Stimulated activated CD4-positive, alpha-beta T cell treated with anti-CD3 and anti-CD28 coated beads, Interleukin-12 subunit alpha, Interleukin-12 subunit beta, amount 100 ng/mL, for 48 hours (primary cell): ENCODE measurements at places on chromosomes 12 and 14.

DNA sequence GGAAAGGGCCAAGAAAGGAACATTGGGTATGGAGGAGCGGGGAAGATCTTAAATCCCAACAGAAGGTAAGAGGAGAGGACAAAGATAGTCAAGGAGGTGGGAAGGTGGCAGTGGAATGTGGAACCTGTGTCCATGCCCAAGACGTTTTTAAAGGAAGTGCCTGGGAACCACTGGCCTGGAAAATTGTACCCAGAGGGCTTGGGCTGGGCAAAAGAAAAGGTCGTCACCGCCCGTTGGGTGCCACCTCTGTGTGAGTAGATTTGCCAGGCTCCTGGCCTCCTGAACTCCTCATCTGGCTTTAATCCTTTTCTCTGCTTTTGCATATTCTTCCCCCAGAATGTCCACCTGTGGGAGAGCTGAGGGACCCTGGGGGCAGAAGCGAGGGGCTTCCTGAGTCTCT is 32.6 kb downstream of the JDP2 start:
- DNase-seq = no peak

- DNase-seq = peak; percentile 15
These were observed 49.4 kb downstream of the VWF start for GRCh38 chr12:6074979-6075585.

- no peak for DNase-seq
These were observed 265.3 kb downstream of the SOX5 start for GRCh38 chr12:23684121-23684520.

DNA sequence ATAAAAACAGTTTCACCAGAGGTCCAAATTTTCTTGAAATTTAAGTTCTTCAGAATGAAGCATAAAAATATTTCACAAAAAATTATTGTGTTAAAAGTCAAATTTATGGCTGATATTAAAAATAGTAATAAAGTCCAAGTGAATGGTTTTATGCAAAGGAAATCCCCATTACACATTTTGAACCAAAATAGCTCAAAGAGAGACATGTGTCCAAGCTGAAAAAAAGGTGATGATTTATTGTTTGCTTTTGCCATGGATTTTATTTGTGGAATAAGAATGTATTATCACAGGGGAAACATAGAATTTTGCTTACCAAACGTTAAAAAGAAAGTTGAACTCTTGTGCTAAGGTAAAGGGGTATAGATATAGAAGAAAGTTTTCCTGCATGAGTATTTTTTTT is 4.6 kb downstream of the FOXG1 start:
- no peak for DNase-seq

GRCh38 chr12:28709986-28710685 is 438.9 kb upstream of the FAR2 start:
- DNase-seq = no peak

- DNase-seq = no peak
These were observed 411.2 kb downstream of the NPAS3 start for GRCh38 chr14:33349871-33350270.

GRCh38 chr12:42338280-42338679 is 12.3 kb downstream of the PPHLN1 start:
- no peak for DNase-seq

- DNase-seq = no peak
These were observed 8.0 kb upstream of the ACTN1 start for GRCh38 chr14:68986926-68987652.

DNA sequence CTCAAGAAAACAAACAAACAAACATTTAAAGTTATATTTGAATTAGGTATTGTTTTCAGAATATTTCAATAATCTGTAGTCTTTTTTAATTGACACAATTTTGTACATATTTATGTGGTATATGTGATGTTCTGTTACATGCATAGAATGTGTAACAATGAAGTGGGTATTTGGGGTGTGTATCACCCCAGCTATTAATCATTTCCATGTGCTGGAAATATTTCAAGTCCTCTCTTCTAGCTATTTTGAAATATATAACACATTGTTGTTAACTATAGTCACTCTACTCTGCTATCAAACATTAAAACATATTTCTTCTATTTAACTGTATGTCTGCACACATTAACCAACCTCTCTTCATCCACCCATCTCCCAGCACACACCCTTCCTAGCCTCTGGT is 32.0 kb upstream of the SIX1 start:
- no peak for DNase-seq

DNA sequence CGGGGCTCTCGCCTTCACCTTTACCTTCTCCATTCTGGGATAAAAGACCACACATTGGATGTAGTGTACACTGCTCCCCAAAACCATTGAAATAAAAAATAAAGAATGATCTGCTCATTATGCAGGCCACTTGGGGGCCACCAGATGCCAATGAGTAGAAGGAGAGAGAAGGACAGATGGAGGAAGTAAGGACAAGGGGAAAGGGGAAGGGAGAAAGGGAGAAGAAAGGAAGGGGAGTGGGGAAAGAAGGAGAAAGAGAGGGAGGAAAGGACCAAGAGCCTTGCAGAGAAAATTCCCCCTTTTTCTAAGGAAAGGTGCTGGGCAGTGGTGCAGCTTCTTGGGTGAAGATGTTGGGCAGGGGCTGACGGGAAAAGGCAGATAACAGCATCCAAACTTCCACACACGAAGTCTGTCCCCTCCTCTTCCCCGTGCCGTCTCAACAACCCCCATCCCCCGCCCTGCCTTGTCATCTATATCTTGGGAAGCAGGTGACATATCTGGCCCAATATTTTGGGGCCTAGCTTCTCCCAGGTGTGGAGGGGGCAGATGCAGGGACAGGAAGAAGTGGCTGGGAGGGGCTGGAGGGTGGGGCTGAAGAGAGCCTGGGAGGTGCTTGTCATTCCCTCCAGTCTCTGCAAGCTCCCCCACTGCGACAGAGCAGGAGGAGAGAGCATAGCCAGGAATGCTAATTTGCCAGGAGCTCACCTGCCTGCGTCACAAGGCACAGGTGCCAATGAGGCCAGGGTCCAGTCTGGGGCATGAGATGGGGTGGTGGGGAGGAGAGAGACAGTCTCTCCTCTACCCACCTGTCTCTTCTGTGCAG is 107.5 kb downstream of the SINHCAF start:
- no peak for DNase-seq

DNA sequence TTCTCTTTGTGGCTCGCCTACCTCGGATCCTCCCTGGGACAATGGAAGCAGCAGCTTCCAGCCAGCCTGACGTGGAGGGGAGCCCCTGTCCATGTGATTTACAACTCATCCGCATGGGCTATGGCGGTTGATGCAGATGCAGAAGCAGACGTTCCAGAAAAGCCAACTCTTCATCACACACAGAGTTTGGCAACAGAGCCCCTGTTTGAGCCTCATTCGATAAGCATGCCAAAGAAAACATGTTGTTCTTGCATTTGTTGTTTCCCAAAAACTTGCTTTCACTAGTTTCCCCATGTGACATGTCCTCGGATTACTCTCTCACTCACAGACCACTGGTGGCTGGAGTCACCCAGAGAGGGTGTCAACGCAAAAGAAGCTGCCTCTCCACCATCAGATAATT is 16.4 kb upstream of the TC2N start:
- no peak for DNase-seq

GRCh38 chr14:60621386-60621785 is 27.9 kb downstream of the SIX1 start:
- DNase-seq = no peak

- DNase-seq = no peak
These were observed 10.5 kb downstream of the RASSF9 start for GRCh38 chr12:85825746-85826145.
